SW 1271 (cell line): ENCODE measurements at places on chromosomes 16 and 17.

- DNase-seq: no peak
These were observed 39.9 kb upstream of the MRC2 start for GRCh38 chr17:62587554-62587953.

DNA sequence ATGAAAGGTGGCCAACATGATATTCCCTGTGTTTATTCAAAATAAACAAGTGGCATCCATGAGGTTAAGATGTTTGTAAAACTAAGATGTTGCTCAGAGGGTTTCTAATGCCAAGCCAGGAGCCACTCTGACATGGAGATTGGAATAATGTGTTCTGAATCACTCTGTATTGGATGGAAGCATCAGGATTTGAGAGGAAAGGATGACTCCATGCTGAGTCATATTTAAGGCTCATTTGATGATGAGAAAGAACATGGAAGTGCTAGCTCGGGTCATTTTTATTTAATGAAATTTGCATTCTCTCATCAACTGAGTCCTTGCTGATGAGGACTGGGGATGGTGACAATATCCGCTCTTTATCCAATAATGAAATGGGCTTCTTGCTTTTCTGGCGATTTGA is 6.2 kb downstream of the VAT1L start:
- no peak for DNase-seq

- no peak for DNase-seq
These were observed 115.7 kb upstream of the MED13 start for GRCh38 chr17:62180772-62181171.

DNA sequence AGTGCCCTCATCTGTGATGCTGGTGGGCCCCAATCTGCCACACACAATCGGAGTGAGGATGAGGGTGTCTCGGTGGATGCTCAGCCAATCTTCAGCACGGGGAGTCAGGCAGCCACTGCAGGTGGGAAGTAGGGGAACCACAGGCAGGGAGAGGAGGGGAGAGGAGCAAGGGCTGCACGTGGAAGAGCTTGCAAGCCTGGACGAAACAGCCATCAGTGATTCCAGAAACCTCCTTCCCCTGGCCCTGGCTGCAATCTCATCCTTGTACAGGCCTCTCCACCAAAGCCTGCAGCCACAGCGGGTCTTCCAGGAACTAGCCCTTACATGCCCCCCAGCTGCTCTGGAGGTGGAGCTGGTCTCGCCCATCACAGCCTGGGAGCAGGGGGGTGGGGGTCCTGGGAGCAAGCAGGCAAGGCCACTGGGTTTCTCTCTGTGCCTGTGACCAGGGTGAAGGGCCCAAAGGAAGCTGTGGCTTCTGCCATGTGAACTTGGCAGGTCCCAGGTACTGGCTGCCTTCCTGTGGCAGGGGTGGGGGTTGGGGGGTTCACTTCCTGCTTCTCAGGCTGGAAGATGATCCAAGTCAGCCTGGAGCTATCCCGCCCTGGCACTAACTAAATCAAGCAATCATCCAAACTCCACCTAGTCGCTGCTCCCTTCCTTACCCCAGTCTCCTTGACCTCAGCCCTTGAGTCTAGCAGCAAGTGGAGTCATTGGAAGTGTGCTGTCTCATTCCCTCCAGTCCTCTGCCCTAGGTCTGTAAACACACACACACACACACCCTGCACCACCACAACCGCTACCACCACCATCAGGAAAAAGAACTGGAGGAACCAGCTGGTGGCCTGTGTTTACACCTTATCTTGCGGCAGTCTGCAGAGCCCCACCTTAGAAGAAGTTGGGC is 29.4 kb upstream of the MLKL start:
- no peak for DNase-seq

DNA sequence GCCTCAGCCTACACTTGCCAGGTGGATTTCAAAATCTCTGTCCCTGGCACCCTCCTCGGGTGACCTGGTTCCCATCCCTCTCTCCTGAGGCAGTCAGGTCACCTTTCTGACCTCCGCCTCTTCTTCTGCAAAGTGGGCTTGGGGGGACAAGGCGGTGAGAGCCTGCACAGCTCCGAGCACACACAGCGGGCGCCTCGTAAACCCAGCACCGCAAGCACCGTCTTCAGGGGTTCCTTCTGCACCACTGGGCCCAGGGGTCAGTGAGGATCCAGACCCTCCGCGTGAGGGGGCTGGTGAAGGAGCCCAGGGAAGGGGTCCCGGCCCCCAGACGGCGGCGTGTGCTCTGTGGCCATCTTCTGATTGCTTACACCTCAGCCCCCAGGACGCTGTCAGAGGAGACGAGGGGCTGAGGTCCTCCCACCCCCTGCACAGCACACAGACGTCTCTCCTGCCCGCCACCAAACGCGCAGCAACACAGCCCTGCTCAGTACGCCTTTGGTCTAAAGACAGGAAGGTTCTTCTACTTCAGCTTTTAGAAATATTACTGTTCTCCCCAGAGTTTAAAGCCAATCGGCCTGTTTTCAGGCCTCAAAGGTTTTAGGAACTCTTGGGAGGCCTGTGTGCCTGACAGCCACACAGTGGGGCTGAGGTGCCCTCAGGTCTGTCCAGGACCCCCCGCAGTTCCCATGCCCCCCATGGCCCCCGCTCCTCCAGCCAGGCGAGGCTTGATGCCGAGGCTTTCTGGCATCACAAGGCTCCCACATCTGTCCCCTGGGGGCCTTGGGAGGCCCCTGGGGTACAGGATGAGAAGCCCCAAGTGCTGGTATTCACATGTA is 2.7 kb downstream of the CBFA2T3 start:
- DNase-seq: no peak

DNA sequence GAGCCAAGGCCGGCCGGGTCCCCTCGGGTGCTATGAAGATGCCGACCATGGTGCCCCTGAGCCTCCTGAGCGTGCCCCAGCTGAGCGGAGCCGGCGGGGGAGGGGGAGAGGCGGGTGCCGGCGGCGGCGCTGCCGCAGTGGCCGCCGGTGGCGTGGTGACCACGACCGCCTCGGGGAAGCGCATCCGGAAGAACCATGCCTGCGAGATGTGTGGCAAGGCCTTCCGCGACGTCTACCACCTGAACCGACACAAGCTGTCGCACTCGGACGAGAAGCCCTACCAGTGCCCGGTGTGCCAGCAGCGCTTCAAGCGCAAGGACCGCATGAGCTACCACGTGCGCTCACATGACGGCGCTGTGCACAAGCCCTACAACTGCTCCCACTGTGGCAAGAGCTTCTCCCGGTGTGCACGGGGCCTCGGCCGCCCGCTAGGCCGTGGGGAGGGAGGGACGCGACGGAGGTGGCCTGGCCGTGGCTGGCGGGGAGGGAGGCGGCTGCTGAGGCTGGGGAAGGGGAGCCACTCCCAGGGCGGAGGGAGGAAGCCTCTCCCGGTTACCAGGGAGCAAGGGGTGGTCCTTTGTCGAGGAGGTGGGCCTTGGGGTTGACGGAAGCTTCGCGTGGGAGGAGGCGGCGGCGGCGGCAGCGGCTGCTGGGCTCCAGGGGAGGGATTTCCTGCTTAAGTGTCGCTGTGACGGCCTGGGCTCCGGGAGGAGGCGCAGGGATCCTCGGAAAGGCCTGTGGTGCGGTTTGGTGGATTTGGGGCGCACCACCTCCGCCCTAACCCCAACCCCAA is 1.3 kb downstream of the MAZ start:
- DNase-seq: peak; percentile 92

- peak; percentile 26 for DNase-seq
These were observed at the start of gene CIAO2B for GRCh38 chr16:66934138-66934838. TSS of gene CIAO2B (minus strand) at chr16:66934402. CDS start at chr16:66934364, 38 bp downstream.

DNA sequence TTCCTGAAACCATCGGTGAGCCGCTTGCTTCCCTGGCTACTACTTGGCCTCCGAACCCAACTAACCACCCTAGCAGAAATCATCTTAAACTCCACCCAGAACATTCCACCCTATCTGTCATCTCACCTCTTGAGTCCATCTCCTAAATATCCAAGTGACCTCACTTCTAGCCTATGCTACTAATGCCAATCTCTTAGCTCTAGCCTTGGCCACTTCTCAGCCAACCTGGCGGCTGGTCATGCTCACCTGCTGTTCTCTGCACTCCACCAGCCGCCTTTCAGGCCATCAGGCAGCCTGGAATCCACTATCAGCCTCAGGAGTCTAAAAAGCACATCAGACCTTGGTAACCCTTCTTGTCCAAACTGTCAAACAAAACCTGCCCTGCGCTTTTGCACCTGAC is 11.9 kb upstream of the CYTH1 start:
- DNase-seq: no peak

DNA sequence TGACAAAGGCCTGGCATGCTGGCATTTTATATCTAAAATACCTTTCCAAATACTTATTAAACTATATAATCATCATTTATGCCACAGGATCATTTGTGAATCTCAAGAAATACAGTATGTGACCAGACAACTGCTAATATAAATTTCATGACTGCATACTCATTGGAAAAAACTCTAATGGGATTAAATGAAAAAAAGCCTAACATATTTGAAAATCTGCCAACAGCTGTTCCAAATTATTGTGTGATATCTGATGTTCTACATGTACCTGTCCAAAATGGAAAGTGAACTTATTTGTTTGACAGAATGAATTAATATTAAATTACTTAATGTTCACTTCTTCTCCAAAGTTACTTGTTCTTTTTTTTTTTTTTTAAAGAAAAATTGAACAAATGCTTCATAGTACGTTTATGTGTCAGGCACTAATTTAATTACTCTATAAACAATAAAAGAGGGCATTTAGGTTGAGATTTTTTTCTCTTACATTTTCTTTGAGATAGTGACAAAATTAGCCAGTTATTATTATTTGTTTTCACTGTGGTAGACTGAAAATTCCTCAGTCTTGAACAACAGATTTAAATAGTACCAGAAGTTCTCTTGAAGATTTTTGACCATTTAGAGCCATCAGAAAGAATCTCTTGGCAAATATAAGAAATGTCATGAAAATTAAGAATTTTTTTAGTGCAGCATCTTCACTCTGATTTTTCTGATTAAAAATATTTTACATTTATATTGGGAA is 114.0 kb downstream of the FTO start:
- no peak for DNase-seq

GRCh38 chr16:66490774-66491715 is 58.9 kb downstream of the TK2 start:
- no peak for DNase-seq

- DNase-seq: no peak
These were observed 3.4 kb downstream of the SP6 start for GRCh38 chr17:47847341-47848197.

- DNase-seq: no peak
These were observed 13.6 kb downstream of the LGALS9 start for GRCh38 chr17:27644586-27644985.

- DNase-seq: no peak
These were observed at the start of gene HOXB13 for GRCh38 chr17:48728232-48729231. TSS of gene HOXB13 (minus strand) at chr17:48728750. CDS start at chr17:48728593, 157 bp downstream.
